ENCODE measurements at places on chromosomes 2 and 18.

- no peak for DNase-seq
Observed at GRCh38 chr18:9831036-9831722, 54.6 kb upstream of the TXNDC2 start.

DNA sequence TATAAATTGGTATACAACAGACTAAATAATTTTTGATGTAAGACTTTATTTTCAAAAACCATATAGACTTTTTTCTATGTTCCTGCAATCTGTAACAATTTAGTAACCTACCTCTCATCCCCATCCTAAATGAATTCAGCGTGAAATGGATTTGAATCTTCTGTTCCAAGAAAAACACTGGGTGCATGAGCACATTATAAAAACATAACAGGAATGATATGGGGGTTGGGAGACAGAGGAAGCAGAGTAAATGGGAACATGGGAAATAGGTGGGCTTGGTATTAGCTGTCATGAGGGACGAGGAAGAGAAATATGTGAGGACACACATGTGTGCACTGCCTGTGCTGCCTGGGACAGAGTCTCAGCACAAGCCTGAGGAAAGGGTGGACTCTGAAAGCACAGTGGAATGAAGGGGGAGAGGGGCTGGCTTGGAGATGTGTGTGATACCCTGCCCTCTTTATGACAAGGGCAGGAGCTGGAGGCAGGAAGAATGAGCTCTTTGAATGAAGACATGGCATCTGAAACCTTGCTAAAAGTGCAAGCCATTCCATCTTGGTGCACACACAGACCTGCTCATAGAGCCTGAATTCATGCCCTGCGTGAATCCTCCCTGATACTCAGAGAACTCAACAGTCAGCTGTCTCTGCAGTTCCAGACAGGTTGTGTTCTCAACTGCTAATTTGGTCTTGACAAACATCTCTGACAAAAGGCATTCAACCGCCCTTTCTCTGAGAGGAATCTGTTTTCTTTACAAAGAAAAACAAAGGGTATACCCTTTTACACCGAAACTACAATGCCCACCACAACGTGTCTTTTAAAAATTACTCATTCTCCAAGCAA lies 66.6 kb downstream of the EPB41L3 start:
- DNase-seq = no peak

DNA sequence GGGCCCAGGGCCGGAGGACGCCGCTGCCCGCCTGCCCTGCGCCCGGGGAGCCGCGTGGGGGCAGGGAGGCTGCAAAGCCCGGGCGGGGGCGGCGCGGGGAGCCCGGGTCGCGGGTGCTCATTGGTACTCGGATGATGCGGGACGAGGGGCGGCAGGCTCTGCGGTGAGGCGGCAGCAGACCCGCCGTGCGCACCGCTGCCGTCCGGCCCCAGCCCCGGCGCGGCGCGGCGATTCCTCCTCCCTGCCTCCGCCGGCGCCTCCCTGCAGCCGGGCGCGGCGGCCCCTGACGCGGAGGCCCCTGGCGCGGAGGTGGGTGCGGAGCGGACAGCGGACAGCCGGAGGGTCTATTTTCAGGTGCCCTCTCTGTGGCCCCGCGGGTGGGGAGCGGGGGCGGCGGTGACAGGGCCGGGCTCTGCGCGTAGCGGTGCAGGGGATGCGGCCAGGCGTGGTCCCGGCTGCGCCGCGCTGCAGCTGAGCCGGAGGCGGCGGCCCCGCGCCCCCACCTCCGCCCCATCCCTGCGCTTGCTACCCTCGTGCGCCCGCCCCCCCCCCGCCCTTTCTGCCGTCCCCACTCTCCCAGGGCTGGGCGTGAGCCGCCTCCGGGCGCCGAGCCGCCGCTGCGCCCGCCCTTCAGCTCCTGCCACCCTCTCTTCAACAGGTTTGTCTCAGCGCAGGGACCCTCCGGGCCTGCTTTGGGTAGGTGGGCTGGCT lies 640 bp downstream of the SPTBN1 start:
- no peak for DNase-seq

DNA sequence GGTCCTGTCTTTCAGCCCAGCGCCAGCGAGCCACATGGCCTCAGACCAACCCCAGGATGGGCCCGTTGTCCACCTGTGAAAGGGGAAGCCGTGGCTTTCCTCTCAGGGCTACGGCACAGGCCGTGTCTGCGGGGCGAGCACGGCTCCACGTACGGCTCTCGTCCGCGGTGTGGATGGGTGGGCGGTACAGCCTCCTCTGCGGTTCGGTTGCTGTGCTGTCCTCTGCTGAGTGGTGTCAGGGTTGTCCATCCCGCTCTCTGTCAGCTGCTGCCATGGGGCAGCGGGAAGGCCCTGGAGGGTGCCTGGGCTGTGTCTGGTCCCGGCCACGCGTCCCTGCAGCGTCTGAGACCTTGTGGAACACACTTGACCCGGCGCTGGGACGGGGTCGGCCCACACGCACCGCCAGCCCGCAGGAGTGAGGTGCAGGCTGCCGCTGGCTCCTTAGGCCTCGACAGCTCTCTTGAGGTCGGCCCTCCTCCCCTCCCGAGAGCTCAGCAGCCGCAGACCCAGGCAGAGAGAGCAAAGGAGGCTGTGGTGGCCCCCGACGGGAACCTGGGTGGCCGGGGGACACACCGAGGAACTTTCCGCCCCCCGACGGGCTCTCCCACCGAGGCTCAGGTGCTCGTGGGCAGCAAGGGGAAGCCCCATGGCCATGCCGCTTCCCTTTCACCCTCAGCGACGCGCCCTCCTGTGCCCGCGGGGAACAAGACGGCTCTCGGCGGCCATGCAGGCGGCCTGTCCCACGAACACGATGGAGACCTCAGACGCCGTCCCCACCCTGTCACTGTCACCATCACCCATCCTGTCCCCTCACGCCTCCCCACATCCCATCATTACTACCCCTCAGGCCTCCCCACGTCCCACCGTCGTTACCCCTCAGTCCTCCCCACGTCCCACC lies 128.7 kb downstream of the NFATC1 start:
- no peak for DNase-seq

- peak; percentile 4 for DNase-seq
Observed at GRCh38 chr2:191030521-191031154, 16.7 kb upstream of the STAT1 start.

DNA sequence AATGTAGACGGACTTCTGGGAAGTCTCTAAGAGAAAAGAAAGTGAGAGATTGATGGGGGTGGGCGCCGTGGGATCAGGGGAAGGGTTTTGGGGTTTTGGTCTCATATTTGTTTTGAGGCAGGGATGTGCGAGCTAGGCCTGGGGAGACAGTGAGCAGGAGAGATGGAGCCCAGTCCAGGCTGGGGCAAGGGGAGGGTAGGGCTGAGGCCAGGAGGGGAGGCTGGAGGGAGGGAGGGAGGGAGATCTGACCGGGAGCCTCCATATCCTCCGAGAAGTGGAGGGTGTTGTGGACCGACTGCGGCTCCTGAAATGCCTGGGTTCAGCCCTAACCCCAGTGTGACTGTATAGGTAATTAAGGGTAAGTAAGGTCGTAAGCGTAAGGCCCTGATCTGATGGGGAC lies 72.8 kb upstream of the ODC1 start:
- no peak for DNase-seq

DNA sequence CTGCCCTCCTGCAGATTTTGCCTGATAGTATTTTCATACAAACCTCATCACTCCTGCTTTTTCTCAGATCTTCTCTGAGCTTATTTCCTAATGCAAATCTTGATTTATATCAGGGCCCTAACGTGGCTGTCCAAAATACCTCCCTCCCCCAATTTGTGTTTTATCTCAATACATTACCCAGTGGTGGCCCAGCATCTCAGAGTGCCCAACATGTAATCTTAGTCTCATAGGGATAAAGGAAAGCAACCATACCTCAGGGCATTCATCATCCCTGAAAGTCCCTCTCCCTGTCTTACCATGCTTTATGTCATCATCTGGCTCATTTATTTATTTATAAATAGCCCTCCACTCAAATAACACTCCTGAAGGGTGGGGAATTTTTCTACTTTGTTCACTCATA lies 135.3 kb downstream of the SLC8A1 start:
- DNase-seq = no peak

DNA sequence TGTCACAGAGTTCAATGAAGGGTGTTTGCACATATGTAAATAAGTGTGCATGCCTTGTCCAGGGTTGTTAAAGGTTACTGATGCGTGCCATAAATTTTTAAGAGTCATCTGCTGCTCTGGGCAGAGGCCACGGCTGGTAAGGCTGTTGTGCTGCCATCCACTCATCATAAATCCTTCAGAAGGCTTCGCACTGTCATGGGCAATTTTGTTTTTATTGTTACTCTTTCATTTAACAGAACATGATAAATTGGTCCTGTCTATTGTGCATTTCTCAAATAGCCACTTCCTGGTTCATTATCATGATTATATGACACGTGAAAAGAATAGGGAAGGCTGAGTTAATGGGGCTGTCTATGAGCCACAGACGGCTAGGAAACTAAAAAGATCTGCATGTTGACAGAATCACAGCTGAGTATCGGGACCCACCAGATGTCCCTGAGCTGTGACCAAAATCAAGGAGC lies 634.3 kb upstream of the SOX11 start:
- DNase-seq = no peak

DNA sequence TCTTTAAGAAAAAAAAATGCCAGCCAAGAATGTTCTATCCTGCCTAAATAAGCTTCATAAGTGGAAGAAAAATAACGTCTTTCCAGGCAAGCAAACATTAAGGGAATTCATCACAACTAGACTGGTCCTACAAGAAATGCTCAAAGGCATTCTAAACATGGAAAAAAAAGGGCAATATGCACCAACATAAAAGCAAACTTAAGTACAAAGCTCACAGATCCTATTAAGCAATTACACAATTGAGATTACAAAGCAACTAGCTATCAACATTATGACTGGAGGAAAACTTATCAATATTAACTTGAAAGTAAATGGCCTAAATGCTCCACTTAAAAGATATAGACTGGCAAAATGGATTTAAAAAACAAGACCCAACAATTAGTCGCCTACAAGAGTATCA lies 240.6 kb upstream of the CTAGE1 start:
- DNase-seq = no peak

- no peak for DNase-seq
Observed at GRCh38 chr2:165469417-165469816, at the start of gene CSRNP3. Gene CSRNP3, plus strand, starts transcription at chr2:165469698. Its CDS starts 125,368 bp downstream, at chr2:165595066.

DNA sequence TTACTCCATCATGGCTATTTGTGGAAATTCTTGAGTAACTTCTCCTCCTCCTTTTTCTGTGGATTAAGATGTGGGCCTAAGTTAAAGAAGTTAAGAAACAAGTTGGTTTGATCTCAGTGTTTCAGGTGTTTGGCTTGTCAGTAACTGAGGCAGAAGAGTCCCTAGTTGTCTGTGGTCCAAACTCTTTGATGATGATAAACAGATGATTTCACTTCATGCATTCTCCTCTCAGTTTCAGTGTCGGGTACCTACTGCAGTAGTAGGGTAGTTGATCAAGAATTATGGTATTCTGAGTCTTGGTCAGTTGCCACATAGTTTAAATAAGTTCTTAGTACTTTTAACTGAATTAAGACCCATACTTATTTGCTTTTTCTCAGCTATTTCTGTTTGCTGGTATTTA lies 85.6 kb downstream of the NCOA1 start:
- DNase-seq = no peak

DNA sequence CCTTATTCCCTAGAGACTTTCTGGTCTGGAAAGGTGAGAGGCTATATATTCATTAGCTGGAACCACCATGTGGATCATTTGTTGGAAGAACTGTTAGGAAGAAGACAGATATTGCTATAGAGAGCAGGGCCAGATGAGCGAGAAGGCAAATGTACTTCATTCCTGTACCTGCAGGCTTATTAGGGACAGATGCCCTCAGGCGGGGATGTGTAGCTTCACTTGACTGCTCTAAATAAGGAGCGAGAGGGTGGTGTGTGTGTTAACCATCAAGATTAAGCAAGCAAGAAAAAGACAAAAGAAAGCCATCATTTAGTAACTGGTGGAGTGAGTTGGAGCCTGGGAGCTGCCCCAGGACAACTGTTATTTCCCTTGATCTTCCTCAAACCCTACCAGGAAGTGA lies 36.4 kb downstream of the NEDD4L start:
- no peak for DNase-seq

DNA sequence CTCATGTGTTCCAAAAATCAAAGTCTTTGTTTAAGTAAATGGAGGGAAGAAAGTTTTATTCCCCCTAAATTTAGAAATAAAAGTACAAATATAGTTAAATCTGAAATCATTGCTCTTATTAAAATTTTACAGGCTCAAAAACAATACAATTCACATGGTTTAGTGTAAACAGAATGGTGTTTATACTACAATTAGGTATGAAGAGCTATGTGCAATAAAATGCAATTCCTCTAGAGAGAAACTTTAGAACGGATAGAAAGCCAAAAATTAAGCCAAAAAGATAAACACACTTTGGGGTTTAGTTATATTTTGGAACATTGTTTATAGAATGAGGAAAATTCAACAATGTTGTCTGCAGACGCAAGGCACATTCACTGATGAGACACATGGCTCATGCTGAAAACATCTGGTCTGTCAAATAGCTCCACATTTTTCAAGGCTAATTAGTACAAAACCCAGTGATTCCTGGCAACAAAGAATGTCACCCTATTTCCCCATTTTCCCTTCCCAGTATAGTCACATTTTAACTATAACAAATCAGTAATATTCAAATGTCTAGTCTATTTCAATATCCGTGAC lies 103.3 kb downstream of the EXOC6B start:
- no peak for DNase-seq

- DNase-seq = no peak
Observed at GRCh38 chr18:45785134-45785533, 40.3 kb upstream of the SIGLEC15 start.

DNA sequence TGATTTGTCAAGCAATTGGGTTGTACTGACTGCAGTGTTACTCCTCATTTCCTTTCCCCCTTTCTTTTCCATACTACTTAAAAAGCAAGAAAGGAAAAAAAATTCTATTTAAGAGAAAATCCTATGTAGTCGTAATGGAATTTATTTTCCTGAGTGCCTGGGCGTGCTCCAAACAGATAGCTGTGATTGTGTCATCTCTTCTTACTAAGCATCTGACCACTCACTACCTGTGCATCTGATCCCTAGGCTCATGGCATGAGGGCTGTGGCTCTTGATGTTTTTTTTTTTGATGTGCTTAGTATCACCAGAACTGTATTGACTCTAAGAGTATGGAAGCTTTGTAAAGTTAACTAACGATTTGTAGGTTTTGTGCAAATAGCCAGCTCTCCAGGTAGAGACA lies 19.0 kb downstream of the CRIM1 start:
- no peak for DNase-seq

DNA sequence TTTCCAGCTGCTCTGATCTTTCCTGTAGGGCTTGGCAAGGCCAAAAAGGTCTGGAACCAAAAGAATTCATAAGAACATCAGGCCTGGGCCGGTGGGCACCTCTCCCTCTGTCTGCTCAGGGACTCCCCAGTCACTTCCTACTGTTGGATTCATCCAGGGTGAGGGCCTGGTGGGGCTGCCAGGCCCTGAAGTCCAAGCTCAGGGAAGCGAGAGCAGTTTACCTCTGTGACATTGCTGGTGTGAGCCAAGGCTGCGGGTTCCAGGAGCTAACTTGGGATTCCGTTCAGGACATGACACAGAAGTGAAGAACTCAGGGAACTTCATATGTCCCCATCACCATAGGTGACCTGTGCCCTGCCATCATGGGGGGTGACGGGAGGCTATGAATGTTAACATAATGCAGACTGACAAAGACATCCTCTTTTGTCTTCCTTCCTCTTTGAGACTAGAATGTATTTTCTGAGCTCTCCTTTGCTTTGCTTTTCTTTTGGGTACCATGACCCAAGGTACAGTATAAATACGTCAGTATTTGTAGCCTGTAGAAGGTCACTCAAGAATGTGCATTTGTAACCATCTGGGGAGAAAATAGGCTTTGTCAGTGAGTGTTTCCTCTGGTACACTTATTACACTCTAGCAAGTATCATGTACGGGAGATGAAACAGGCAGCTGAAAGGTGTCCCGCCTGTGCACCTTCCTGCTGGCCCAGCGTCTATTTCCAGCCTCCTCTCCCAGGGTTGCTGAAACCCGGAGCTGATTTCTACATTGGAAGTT lies 130.5 kb upstream of the SLC1A4 start:
- DNase-seq = no peak

- DNase-seq = no peak
Observed at GRCh38 chr2:8525582-8526402, 156.1 kb upstream of the ID2 start.

All from activated CD4-positive, CD25-positive, alpha-beta regulatory T cell (primary cell).